ENCODE measurements at places on chromosomes 4 and X.

- DNase-seq: no peak
Measured at GRCh38 chr4:152360045-152360410, 175.9 kb downstream of the FBXW7 start.

DNA sequence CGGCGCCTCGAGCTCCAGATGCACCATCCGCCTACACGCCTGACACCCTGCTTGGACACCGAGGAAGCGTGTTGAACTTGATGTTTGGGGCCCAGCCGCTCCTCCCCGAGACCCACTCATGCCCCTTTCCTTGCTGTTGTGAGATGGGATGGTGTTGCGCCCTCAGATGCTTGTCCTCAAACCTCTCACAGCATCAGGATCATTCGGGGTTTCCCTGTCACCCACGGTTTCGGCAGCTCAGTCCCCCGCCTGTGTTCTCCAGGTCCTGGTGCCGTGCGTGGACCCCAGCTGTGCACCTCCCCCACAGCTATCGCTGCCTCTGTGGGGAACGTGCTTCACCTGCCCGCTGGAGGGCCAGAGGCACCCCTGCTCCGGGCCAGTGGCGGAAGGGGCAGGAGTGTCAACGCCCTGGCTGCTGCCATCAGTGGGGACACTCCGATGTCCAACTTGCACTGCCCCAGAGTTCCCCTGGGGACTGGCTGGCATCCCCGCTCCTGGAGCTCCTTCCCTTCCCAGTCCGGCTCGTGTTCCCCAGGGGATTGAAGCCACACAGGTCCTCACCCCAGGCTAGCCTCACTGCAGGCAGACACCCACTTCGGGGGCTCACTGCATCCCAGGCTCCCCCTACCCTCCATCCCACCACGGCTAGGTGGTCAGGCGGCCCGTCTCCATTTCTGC lies 82.3 kb upstream of the ADRA2C start:
- no peak for DNase-seq

DNA sequence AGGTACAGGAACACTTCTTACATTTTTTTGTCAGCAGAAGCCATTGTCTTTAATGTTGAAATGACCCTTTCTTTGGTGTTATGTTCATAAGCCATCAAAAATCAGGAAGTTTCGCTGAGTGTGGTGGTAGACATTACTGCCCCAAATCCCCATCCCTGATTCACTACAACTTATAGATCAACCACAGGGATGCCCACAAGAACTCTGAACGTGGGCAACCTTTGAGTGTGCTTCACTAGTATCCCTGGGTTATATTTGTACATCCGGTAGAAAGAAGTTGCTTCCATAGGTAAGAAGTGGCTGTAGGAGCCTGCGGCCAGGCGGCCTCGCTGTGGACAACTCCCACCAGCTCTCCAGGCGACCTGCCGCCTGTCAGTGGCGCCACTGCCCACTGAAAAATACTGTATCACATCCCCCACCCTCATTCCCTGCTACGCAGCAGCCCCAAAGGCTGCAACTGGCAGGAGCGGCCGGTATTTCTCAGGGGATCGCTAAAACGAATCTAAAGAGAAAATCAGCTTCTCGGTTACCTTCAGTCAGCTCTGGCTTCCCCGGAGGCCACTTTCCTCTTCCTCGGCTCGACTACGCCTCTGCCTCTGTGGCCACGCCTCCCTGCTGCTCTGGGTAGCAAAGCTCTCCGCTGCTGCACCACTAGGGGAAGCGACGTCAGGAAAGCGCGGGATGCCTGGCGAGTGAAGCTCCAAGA lies 13.9 kb upstream of the ETDC start:
- DNase-seq: peak; percentile 51

GRCh38 chrX:7091923-7092322 lies 55.6 kb upstream of the STS start:
- DNase-seq: no peak

GRCh38 chr4:123937581-123937980 lies 541.0 kb downstream of the SPRY1 start:
- no peak for DNase-seq

GRCh38 chrX:13939741-13940597 lies 89.7 kb downstream of the GEMIN8 start:
- no peak for DNase-seq

GRCh38 chr4:76072760-76073159 lies 1.7 kb upstream of the ART3 start:
- DNase-seq: no peak

DNA sequence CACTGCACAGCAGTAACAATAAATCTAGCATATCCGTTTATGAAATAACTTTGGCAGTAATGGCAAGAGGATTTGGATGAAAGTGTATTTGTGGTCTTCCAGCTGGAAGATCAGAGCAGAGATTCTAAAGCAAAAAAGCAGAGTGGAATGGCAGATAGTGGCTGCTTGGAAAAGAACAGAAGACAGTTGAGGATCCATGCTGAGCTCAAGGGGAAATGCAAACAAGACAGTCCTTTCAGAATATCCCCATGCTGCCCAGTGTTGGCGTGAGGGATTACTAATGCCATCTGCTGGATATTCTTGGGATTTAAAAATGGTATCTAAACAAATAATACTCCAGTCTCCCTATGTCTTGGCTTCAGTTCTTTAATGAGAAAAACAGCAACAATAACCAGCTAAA lies 629.1 kb upstream of the ATOH1 start:
- DNase-seq: no peak

DNA sequence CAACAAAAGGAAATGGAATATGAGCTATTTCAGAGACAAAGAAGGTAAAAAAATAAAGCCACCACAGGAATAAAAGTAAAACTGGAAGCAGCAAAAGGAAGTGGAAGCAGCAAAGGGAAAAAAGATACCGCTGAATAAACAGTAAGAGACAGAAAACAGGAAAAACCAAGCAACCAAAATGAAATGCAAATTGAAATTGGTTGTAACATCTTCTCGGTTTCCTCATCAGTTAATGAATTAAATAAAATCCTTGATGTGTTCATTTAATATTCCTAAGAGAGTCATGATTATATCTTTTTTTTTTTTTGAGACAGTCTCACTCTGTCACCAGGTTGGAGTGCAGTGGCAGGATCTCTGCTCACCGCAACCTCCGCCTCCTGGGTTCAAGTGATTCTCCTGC lies 132.8 kb downstream of the DLG3 start:
- DNase-seq: no peak

GRCh38 chr4:165324236-165324917 lies 3.1 kb upstream of the MSMO1 start:
- no peak for DNase-seq

DNA sequence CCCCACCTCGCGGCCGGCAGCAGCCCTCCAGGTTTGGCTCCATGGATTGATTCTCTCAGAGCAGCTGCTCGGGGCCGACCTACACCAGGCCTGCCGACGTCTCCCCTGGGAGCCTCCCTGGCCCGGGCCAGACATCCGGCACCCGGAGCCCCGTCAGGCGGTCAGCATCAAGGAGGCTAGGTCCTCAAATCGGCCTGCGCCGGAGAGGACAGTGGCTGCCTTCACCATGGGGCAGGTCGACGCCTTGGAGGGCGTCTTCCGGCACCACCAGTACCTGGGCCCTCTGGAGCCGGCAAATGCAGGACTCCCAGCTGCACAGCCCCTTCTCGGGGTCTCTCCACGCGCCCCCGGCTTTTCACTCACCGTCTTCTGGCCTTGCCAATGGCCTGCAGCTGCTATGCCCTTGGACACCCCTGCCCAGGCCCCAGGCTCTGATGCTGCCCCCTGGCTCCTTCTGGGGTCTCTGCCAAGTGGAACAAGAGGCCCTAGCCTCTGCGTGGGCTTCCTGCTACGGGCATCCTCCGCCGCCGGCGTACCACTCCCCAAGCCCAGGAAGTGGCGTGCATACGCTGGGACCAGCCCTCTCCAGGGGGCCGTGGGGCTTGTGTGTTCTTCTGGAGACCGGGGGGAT lies 341.8 kb downstream of the MAGEB5 start:
- DNase-seq: no peak

- no peak for DNase-seq
Measured at GRCh38 chr4:18980516-18981233, 959.1 kb upstream of the LCORL start.

DNA sequence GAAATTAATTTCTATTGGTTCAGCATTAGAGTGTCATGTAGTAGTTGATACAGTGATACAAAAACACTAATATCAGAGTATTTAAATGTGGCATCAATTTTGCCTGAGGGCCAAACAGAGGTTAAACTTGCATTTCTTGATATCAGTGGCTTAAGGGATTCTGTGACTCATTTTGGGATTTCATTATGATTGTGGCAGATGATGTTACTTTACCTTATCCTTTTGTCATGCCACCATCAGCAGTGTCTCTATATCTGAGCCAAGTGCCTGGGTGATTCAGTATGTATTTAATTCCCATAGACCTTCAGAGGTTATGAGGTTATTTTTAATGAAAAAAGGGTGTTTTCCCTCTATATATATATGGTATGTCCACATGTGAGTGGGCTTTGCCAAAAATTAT lies 582.9 kb downstream of the ADGRL3 start:
- DNase-seq: peak; percentile 49

DNA sequence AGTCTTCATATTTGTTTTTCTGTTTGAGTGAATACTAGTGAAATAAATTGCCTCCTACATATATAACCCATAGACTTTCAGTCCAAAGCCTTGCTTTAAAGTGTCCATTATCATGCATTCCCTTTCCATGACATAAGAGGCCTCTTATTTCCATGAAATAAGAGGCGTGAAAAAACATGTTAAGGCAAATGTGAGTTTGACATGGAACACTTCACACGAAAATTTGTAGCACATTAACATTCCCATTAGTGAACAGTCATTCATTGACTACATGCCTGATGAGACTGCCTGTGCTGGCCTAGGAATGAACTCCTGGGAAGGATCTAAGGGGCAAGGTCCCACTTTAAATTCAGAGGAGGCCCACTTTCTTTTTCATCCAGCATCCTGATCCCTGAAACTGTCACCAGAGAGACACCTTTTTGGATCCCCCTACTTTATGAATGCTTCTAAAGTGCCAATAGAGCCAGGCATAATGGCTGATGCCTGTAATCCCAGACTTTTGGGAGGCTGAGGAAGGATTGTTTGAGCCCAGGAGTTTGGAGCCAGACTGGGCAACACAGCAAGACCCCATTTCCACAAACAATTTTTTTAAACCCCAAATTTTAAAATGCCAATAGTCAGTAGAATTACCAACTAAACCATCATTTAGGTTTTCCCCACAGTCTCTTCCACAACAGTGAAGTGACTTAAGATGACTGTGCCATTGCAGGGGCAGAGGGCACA lies 6.7 kb downstream of the RTL8B start:
- no peak for DNase-seq

GRCh38 chr4:124415146-124415545 lies 297.4 kb downstream of the ANKRD50 start:
- DNase-seq: no peak

DNA sequence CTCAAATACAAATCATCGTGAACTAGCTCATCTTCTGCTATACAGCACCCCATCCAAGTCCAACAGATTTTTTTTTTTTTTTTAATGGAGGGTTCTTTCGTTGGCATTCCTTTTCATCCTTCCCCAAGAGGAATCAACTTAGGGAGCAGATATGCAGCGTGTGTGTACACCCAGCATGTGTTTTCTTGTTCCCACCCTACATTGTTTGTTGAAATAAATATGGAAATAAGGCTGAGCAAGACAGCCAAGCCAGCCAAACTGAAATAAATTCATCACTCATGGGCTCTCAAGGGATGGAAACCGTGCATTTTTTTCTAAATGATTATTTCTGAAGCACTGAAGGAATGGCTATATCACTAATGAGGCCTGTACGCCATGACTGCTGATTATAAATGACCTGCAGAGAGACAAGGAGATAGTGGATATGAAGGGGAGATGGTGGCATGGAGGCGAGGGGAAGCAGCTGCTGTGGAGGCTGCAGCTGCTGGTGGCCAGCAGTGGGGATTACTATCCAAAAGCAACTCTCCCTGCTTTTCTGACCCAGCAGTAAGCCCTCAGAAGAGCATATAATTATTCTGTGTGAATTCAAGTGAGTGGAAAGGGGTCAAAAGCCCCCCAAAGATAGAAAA lies 173.9 kb downstream of the MGST2 start:
- DNase-seq: no peak

DNA sequence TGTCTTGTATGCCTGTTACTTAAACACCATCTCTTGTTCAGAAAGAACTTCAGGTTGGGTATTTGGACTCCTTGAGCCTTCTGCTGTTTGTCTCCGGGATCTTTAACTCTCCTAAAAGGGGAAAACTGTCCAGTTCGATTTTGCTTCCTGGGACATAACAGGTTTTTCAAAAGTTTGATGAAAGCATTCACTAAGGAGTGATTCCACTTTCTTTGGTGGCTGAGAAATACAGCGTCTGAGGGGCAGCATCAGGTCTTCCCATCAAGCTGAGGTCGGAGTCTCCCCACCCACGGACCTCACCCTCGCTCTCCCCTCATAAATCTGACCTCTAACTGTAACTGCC lies 1.4 kb downstream of the AFAP1 start:
- no peak for DNase-seq

DNA sequence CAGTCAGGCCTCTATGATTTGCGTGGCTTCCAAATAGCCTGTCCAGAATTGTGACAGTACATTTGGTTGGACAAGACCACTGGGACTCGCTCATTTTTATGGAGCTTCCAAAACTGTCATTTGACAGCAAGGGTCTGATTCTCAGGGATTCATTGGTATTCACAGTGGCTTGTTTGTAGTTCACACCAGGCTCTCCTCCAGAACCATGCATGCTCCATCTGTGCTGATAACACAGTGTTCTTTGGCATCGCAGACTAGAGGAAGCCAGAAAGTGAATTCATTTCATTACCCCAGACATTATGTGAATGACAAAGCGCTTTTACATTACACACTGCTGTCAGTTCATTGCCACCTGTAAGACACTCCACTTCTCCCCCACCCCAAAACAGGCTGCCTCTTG lies 208.3 kb downstream of the ARHGAP10 start:
- peak; percentile 31 for DNase-seq

DNA sequence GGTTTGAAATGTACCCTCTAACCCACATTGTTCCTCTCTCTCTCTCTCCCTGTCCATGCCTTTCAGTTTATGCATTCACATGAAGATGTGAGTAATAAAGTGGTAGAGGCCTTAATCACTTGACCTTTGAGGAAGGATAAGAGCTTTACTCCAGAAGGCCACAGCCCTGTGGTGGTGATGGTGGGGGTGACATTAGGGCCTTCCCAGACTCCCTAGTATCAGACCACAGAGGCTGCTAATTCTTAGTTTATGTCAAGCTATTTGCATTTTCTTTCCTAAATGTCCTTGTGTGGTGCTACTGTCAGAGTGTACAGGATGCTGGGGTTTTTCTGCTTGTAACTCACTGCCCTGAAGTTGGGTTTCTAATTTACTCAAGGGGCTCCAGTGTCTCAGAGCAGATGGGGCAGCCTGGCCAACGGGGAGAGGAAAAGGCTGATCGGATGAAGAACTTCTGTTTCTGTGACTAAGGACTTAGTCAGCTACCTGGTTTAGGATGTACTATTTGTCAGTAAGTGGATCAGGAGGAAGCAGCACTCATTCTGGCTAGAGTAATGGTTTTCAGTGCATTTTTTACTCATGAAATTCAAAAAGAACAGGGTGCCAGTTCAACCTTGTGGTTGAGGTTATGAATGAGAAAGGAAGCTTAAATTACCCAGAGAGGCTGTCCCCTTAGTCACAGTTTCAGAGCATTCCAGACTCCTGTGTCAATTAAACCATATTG lies 509.6 kb upstream of the DIPK2B start:
- peak; percentile 92 for DNase-seq

All from activated CD4-positive, alpha-beta T cell treated with anti-CD3 and anti-CD28 coated beads, Interleukin-2, Interleukin-6, amounts not matched to agents 100 ng/mL and 50 ng/mL, durations not matched to agents 16 hours and 8 hours (primary cell).